ENCODE measurements at places on chromosomes 1 and 21.

- no peak for DNase-seq
Measured at GRCh38 chr1:5967351-5968160, 24.7 kb downstream of the NPHP4 start.

- DNase-seq: no peak
Measured at GRCh38 chr1:6223617-6224016, 12.1 kb downstream of the ICMT start.

- DNase-seq: no peak
Measured at GRCh38 chr1:204663644-204664383, 21.7 kb downstream of the LRRN2 start.

GRCh38 chr21:27636656-27637055 lies 669.8 kb upstream of the ADAMTS5 start:
- no peak for DNase-seq

- DNase-seq: no peak
Measured at GRCh38 chr1:64223329-64224151, 20.1 kb downstream of the UBE2U start.

GRCh38 chr1:151798571-151798970 lies 6.6 kb downstream of the LINGO4 start:
- no peak for DNase-seq

GRCh38 chr21:36072453-36073162 lies 2.8 kb downstream of the CBR1 start:
- no peak for DNase-seq

DNA sequence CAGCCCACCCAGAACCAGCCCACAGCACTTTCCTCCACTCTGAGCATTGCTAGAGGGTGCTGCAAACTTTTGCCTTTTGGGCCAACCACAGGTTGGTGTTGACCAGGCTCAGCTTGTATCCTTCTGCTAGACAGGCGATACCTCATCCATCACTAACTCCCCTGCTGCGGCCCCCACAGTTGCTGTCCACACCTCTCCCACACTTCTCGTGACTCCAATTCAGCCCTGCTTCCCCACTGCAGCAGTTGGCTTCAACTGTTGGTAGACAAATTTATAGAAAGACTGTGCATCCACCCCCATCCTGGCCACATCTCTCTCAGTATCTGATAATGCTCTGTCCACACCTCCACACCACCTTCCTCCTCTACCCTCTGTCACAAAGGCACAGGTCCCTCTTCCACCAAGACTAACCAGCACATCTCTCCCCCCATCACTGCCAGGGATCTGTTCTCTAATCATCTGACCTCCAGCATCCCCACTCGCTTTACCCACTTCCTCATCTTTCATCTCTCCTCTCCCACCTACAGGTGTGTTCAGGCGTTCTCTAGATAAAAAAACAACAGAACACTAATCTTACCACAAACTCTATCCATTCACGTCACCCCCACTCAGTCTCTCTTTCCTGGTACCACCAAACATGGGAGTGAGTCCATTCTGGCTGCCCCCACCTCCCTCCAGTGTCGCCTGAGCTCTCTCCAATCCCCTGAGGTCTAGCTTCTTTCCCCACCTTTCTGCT lies 15.8 kb upstream of the SLC25A44 start:
- no peak for DNase-seq

- DNase-seq: no peak
Measured at GRCh38 chr1:16628361-16629111, 15.2 kb upstream of the NBPF1 start.

DNA sequence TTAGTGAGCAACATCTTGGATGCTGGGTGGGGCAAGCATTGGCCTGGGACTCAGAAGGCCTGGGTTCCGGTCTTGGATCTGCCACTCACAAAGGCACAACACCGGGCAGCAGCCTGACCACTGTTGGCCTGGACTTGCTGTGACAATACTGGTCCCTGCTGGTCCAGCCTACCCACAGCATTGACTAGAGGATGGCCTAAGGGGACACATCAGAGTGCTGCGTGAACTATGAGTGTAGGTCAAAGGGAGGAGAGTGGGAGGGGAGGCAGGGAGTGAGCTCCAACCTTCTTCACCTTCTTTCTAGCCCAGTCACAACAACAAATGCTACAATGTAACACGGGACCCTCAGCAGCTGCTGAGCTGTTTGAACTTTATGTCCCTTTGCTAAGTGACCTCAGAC lies 31.1 kb downstream of the TMEM50A start:
- no peak for DNase-seq

DNA sequence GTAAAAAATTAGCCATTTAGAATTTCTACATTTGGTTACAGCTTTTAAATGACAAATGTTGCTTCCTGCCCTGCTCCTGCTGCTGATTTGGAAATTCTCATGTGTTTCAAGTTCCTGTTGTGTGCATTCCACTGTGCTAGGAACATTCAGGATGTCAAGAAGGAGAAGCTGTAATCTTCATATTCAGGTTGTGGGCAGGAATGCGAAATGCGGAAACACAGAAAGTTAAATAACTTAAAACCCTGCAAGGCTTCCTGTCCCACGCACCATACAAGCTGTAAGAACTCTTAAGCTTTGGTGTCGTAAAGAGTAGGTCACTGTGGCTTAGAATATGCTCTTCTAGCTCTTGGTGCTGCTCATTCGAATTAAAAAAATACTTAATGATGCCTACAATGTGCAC lies 52.6 kb downstream of the S100B start:
- DNase-seq: no peak

- DNase-seq: no peak
Measured at GRCh38 chr1:163872067-163872466, 550.3 kb downstream of the NUF2 start.

- DNase-seq: no peak
Measured at GRCh38 chr1:214002472-214002871, 14.7 kb downstream of the PROX1 start.

- peak; percentile 19 for DNase-seq
Measured at GRCh38 chr1:23657659-23658275, 33.8 kb upstream of the RPL11 start.

- no peak for DNase-seq
Measured at GRCh38 chr1:71068325-71069240, 12.3 kb downstream of the ZRANB2 start.

GRCh38 chr21:45537746-45538291 lies 4.4 kb downstream of the SLC19A1 start:
- DNase-seq: no peak

DNA sequence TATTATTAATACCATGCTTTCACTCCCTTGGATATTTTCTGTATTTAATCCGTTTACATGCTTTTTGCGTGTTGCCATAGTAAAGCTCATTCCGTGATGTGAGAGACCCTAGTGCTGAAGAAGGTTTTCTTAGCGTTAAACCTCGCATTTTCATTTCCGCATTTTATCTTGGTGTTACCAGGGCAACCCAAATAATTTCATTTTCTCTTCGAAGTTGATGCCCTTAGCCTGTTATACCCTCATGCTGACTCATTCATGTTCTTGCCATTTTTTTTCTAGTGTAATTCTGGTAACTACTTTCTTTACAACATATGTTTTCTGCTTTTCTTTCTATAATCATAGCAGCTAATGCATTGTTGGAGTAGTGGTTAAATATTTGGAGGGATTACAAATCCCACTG lies 37.2 kb downstream of the LRRC8C start:
- DNase-seq: no peak

GRCh38 chr1:77560741-77561140 lies 121.7 kb downstream of the ZZZ3 start:
- no peak for DNase-seq

DNA sequence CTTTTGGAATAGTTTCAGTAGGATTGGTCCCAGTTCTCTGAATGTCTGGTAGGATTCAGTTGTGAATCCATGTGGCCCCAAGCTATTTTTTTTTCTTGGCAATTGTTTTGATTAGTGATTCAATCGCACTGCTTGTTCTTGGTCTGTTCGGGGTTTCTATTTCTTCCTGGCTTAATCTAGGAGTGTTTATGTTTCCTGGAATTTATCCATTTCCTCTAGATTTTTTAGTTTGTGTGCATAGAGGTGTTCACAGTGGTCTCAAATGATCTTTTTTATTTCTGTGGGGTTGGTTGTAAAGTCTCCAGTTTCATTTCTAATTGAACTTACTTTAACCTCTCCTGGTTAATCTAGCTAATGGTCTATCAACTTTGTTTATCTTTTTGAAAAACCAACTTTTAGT lies 117.6 kb downstream of the NME7 start:
- no peak for DNase-seq

- no peak for DNase-seq
Measured at GRCh38 chr1:4061521-4062031, 161.5 kb upstream of the C1orf174 start.

GRCh38 chr1:192539297-192540092 lies 36.1 kb upstream of the RGS1 start:
- DNase-seq: no peak

DNA sequence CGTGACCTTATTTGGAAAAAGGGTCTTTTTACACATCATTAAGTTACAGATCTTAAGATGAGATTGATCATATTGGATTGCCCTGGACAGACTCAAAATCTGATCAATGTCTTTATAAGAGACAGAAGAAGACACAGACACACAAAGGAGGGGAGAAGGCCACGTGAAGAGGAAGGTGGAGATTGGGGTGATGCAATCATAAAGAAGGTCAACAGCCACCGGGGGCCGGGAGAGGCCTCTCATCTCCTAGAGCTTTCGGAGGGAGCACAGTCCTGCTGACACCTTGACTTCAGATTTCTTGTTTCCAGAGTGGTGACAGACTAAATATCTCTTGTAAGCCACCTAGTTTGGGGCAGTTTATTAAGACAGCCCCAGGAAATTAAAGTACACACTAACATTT lies 204.6 kb upstream of the CSF3R start:
- no peak for DNase-seq

GRCh38 chr1:172360511-172360910 lies 60.0 kb upstream of the C1orf105 start:
- DNase-seq: no peak

DNA sequence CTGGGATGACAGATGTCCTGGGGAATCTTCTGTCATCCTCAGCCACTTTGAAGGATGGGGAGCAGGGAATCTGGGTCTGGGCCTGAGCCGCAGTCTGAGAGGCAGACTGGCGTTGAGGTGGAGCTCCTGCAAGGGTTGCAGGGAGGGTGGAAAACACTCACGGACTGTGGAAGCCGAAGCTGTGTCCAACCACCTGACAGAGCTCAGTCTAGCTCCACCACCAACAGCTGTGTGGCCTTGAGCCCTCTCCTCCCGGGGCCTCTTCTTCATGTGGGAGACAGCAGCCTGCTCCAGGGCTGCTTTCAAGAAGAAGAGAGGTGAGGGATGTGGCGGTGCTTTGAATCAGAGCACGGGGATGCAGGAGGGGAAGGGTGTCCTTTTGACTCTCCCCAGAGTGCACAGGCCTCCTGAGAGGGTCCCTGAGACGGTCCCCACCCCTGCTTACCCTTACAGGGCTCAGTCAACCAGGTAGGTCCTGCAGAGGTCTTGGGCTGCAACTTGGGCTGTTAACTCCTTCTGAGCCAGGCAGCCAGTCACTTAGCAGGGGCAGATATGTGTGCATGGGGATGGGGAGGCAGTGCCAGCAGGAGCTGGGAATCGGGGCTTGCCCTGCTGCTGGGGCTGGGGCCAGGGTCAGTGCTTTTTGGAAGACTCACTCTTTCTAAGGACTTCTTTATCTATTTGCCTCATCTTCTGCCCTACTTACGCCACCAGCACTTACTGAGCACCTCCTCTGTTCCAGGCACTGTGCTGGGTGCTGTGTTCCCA lies 216.3 kb downstream of the PTPRU start:
- no peak for DNase-seq

- DNase-seq: no peak
Measured at GRCh38 chr1:169697755-169698154, 13.7 kb downstream of the SELL start.

DNA sequence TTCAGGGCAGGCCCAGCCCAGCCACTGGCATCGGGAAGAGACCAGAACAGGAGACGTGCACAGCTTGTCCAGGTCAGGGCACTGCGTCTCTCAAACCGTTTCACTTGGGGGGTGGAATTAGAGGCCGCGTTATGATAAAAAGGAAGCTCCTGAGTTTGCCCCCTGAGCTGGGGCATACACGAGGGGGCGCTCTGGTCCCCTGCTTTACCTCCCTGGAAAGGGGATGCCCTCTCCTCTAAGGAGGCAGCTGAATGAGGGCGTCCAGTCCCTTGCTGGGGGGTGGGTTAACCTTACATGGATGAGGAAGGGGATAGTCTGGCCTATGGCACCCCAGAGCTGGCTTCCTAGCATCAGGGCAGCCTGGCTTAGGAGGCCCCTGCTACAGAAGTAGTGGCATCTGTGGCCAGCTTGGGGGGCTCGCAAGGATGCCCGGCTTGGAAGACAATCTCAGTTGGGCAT lies 2.3 kb downstream of the MYOG start:
- no peak for DNase-seq

DNA sequence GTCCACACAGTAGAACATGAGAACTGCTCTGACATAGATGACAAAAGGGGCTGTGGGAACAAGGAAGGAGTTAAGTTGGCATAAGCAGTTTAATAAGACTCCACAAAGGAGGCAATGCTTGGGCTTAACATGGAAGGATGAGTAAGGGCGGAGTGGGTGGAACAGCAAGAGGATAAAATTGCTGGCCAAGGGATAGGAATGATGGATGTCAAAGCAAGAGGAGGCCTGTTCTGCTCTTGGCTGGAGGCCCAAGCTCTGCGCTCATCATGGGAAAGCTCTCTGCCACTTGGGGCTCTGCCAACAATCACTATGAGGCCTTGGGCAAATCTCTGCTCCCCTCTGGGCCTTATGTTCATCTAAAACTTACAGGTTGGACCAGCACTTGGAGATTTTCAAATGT lies 98.3 kb upstream of the CAMK1G start:
- no peak for DNase-seq

- DNase-seq: no peak
Measured at GRCh38 chr1:121522061-121522759, 337.4 kb downstream of the SRGAP2C start.
